ENCODE measurements at places on chromosomes 1 and 21. TPM values are rescaled to one million over a fixed set of nuclear protein-coding genes. Genes with fewer than 3 reads are reported as not detected.

- DNase-seq = no peak
Measured at GRCh38 chr1:61561666-61562065, 163.3 kb downstream of the TM2D1 start.

DNA sequence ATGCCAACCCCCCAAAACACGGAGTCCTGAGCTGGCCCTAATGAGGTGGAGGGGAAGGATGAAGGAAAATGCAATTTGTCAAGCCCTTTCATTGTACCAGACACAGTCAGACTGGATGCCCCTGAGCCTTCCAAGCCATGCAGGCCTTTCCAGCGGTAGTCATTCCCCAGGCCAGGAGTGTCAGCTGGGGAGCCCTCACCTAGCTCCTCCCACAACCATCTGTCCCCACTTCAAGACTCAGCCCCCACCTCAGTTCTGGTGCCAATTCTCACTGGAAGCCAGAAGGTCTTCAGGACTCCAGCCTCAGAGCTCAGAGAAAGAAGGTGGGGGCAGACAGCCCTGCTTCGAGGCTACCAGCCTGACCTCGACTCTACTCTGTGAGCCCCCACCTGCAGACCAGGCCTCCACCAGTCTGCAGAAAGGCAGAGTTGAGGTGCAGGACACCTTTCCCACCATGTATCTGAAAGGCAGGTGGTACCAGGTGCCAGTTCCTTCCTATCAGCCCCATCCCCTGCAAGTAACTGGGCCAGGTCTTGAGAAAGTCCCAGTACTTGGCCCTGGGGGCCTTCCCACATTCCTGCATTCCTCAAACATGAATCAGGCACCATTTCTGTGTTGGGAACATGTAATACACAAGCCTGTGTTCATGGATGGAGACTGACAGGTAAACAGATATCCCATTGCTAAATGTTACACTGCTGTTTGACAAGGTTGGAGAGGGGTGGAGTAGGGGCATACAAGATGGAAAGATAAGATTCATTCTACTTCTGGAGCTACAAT is 180.6 kb upstream of the EDN2 start:
- no peak for DNase-seq

DNA sequence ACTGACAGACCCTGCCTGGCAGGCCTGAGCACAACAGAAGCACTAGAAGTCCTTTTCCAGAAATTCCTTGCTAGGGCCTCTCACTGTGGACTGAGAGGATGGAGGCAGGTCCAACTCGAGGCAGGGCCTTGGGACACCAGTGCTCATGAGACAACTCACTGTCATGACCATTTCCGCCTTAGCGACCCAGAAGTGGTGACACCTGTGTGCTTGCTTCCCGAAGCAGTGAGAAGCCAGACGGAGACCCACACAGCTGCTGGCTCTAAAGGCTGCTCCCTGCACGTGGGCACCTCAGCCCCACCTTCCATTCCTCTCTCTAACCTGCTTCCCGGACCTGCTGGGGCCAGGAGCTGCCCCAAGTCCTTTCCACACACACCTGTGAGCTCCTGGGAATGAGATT is 33.0 kb downstream of the KCNC4 start:
- DNase-seq = no peak

GRCh38 chr1:54795356-54795665 is 5.8 kb downstream of the TTC22 start:
- DNase-seq = no peak

DNA sequence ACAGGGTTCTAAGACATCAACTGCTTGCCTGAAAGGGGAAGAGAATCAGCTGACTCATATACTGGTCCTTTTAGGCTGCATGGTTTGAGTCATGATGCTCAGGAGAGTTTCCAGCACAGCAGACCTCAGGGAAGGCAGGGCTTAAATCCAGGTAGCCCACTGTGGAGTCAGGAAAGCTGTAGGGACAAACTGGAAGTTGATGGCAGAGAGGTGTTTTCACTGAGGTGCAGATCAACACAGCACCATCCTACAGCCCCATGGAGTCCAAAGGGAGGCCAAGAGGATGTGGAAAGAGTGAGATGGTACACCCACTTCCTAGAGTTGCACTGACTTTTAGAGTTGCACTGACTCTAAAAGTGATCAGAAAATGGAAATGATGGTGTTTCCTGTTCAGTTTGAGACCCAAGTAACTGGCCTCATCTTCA is 252.4 kb upstream of the DUSP10 start:
- DNase-seq = no peak

DNA sequence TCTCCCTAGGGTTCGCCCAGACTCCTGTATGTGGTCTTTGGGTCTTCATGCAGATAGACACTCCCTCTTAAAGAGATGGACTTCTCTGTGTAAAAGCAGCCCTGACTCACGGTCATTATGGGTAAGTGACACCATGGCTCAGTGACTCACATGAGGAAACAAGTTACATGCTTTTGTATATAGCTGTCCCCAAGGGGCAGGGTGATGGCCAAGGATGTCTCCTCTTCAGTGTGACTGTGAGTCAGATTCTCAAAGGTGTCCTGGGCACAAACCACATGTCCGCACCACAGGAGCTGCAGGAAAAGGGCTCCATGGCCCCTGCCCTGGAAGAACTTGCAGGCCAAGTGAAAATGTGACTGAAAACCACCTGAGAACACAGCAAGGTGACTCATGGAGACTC is 380.4 kb downstream of the NPHP4 start:
- no peak for DNase-seq

GRCh38 chr1:34476371-34476770 is 278.5 kb upstream of the GJB5 start:
- no peak for DNase-seq

DNA sequence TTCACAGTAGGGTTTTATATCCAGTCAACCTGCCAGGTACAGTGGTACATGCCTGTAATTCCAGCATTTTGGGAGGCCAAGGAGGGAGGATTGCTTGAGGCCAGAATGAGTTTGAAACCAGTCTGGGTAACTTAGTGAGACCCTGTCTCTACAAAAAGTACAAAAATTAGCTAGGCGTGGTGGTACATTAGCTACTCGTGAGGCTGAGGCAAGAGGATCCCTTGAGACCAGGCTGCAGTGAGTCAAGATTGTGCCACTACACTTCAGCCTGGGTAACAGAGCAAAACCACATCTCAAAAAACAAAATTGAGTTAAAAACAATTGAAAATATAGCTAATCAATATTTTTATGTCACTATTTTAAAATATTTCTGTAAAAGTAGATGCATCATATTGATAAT is 33.2 kb downstream of the DDI2 start:
- no peak for DNase-seq

- DNase-seq = no peak
Measured at GRCh38 chr1:209875515-209875914, 47.7 kb downstream of the UTP25 start.

- no peak for DNase-seq
Measured at GRCh38 chr1:7103874-7104273, 318.6 kb downstream of the CAMTA1 start.

DNA sequence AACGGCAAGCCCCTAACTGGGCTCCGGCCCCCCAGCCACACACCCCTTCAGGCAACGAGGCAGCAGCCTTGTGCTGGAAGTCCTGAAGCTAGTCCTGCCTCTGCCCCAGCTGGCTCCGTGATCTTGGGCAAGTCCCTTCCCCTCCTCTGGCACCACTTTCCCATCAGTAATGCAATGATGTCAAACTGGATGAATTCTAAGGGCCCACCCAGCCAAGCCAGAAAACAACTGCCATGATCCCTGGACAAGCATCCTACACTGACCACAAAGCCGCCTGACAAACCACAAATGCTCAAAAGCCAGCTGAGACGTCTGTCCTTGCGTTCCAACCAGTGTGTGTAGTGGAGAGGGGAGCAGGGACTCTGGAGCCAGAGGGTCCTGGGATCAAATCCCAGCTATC is 26.8 kb downstream of the IFFO2 start:
- DNase-seq = no peak

- DNase-seq = no peak
Measured at GRCh38 chr21:45845063-45845769, 136.4 kb upstream of the COL6A1 start.

DNA sequence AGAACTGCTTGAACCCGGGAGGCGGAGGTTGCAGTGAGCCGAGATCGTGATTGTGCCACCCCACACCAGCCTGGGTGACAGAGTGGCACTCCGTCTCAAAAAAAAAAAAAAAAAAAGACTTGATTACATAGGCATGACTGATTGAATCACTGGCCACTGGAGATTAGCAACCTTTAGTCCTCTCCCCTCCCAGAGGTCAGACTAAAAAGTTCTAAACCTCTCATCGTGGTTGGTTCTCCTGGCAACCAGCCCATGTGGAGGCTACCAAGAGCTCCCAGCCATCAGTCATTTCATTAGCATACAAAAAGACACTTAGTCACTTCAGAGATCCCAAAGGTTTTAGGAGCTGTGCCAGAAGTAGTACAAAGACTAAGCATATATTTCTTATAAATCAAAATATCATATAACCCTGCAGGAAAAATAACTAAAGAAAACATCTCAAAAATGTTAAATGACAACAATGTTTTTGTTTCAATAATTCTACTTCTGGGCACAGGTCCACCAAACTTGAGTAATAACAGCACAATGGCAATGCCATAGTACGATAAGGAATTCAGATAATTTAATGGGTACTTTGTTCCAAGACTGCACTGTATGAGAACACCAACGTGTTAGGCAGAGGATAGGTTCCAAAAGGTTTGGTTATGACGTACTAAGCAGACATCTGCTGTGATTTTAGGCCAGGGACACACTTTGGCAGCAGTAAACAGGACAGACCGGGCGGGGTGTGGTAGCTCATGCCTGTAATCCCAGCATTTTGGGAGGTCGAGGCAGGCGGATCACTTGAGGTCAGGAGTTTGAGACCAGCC is 18.1 kb downstream of the USP48 start:
- DNase-seq = peak; percentile 68

- no peak for DNase-seq
Measured at GRCh38 chr1:214513394-214513793, 38.0 kb downstream of the PTPN14 start.

DNA sequence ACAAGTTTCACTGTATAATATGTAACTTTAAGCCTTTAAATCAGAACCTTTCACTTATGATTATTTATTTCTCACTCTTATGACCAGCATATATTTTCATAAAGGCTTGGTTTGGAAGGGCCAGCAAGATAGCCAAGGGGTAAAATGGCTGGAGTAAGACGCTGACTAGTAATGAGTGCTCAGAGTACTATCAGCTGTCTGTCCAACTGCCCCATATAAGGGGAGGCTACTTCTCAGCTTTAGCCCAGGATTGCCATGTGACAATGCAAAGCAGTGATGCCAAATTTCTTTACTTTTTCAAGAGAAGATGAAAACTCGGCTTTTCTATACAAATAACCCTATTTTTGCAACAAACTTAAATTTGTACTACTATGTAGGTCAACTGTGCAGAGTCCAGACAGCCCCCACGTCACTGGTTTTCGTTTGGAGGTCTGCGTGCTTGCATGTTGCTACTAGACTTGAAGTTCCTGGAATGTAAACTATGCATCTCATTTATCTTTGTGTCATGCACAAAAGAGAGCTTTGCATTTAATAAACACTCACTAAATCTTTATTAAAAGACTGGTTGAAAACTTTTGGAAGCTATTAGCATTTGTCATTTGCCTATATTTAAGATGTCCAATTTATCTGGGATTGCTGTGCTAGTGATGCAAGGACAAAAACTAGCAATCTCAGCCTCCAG is 110.4 kb downstream of the TNFSF18 start:
- DNase-seq = no peak

DNA sequence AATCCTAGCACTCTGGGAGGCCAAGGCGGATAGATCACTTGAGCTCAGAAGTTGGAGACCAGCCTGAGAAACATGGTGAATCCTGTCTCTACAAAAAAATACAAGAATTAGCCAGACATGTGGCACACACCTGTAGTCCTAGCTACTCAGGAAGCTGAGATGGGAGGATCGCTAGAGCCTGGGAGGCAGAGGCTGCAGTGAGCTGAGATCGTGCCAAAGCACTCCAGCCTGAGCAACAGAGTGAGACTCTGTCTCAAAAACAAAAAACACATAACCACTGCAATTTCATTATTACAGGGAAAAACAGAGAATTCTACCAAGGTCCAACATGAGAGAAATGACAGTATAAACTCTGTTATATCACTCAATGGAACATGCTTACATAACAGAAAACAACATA is 4.4 kb upstream of the TOMM20 start:
- DNase-seq = no peak

- no peak for DNase-seq
Measured at GRCh38 chr1:65207317-65207716, 59.3 kb downstream of the AK4 start.

- no peak for DNase-seq
Measured at GRCh38 chr1:200153277-200154055, 126.0 kb downstream of the NR5A2 start.

DNA sequence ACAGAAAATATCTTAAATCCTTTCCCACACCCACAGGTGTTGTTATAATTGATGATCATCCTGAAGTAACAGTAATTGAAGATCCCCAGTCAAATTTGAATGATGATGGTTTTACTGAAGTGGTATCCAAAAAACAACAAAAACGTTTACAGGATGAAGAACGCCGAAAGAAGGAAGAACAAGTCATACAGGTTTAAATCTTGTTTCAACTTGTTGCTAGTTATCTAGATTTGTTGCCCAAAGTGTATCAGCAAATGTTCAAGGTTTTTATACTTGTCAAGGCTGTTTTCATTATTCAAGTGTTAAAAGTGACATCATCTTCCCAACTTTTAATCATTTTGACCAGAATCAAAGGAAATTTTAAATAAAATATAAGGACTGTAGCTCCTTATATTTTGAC is 64.7 kb downstream of the PRRC2C start:
- no peak for DNase-seq

GRCh38 chr1:94068096-94068998 is 52.6 kb downstream of the ABCA4 start:
- DNase-seq = peak; percentile 80

DNA sequence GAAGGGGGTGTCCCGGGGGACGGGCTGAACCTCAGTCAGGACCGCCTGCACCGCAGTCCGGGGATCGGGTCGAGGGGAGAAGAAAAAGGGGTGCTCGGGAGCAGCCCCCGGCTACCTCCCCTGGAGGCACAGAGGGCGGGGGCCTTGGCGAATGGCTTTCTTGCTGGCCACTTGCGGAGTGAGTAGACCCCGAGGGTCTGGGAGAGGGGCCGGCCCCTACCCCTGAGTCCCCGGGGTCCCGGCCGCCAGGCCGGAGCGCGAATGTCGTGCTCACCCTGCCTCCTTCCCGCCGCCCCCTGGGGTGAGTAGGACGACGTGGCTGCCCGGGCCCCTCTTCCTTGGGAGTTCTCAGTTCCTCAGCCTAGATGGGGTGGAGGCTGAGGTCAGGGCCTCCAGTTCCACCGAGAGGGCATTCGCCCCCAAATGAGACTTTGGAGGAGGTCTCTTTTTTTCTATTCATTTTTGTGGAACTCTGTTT is 113.0 kb downstream of the OSBPL9 start:
- DNase-seq = no peak

- DNase-seq = peak; percentile 43
Measured at GRCh38 chr1:201282931-201283829, at the start of gene PKP1. Gene PKP1 (plus strand): TSS chr1:201283506. CDS start chr1:201283703, 197 bp downstream.

FRRS1 gene
- 2.3 TPM for total RNA-seq

CD1B gene
- 1.0 TPM for total RNA-seq

ID3 gene
- 65.9 TPM for total RNA-seq

AMIGO1 gene
- total RNA-seq = 2.6 TPM

HCRTR1 gene
- total RNA-seq = not detected

TRIM46 gene
- total RNA-seq = not detected

TNFRSF14 gene
- total RNA-seq = 58.3 TPM

TMEM200B gene
- 2.6 TPM for total RNA-seq

ZSWIM5 gene
- 3.6 TPM for total RNA-seq

IKBKE gene
- 10.2 TPM for total RNA-seq

RHEX gene
- total RNA-seq = 0.52 TPM

ZNF692 gene
- 128 TPM for total RNA-seq

CHIA gene
- total RNA-seq = not detected

F3 gene
- 85.4 TPM for total RNA-seq

ZNF695 gene
- total RNA-seq = not detected

TM2D1 gene
- 29.3 TPM for total RNA-seq

SYDE2 gene
- total RNA-seq = 12.2 TPM

TAS1R3 gene
- not detected for total RNA-seq

FCRLA gene
- total RNA-seq = not detected
